ENCODE measurements at places on chromosomes 2 and 18.

GRCh38 chr2:146579147-146579930 is 1265.5 kb upstream of the ACVR2A start:
- DNase-seq = no peak

DNA sequence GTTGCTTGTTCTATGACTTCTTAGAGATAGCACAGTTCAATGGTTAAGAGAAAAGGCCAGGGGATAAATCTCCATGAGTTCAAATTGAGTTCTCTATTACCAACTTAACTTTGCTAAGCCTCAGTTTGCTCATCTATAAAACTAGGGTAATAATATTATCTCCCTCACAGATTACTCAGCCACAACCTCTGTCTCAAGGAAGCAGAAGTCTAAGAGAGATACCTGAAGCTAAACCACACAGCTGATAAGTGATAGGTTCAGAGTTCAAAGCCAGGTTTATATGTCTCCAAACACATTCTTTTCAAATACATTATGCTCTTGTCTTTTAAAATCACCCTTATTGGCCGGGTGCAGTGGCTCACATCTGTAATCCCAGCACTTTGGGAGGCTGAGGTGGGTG is 287.7 kb downstream of the NBAS start:
- DNase-seq = no peak

DNA sequence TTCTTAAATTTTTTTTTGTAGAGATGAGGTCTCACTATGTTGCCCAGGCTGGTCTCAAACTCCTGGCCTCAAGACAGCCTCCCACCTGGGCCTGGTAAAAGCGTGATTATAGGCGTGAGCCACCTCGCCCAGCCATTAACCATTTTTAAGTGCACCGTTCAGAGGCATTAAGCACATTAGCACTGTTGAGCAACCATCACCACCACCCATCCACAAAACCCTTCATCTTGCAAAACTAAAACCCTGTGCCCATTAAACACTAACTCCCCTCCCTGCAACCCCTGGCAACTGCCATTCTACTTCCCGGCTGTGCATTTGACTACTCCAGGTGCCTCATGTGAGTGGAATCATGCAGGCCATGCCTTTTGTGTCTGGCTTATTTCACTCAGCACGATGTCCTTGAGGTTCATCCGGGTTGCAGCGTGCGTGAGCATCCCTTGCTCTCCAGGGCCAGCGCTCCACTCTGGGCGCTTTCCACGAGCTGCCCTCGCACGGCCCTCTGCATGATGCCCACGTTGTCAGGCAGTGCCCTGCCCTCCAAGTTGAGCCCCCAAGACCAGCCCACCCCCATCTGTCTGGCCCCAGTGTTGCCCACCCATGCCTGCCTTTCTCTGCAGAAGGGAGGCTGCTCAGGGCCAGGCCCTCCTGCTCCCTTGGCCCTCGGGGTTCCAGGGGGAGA is 63.0 kb upstream of the GLI2 start:
- DNase-seq = no peak

GRCh38 chr18:79847606-79848293 is 50.0 kb downstream of the KCNG2 start:
- DNase-seq = no peak

DNA sequence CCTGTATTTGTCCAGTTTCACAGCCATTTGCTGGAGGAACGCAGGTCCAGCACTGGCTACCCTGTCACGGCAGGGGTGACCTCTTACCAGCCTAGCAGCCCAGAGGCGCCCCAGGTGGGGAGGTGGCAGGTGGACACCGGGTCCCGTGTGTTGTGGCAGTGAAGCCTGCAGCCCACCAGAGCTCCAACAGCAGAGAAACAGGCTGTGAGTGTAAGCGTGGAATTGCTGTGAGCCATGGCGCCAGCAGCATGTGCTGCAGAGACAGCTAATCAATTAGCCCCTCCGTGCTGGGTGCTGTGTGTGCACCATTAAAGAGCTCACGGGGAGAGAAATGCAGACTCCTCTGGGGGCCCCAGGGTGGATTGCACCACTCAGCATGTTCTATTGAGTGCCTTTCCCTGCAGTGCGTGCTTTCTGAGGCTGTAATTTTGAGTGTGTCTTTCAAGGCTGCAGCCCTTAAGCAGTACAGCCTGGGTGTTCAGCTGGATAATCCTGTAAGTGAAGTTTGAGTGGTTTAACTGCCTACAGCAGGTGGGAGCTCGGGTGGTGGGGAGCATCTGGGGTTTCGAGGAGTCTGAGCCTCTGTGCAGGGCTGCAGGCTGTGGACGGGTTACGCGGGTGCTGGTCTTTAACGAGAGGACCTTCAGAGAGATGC is 15.9 kb downstream of the RTP5 start:
- DNase-seq = no peak

DNA sequence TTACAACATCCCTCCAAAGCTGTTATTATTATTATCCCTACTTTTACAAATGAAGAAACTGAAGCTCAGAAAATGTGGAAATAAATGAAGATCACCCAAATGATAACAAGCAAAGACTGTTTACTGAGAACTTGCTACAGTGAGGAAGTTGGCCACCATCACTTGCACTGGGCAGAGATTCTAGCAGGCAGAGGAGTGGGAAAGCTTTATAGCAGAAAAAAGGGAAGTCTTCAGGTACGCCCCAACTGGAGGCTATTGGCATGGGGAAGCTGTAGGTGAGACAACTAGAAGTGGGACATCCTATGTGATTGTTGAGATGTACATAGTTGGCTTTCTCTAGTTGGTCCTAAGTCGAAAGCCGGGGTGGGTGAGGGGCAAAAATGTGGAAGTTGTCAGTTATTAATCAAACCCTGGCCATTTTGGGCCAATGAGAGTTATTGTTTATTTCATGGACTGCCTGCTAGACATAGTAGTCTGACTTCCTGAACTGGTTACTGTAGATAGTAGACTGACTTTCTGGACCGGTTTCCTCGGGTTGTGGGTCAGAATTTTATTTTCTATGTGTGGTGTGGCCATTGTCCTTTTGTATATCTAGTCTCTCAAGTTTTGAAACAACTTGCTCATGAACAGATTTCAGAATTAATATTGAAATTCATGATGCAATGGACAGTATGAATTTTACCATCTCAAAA is 40.2 kb upstream of the STAT4 start:
- DNase-seq = no peak

- no peak for DNase-seq
Observed at GRCh38 chr2:2146969-2147900, 183.8 kb downstream of the MYT1L start.

GRCh38 chr18:75360215-75360614 is 67.3 kb downstream of the SMIM21 start:
- no peak for DNase-seq

GRCh38 chr2:64489081-64489751 is 34.9 kb upstream of the AFTPH start:
- DNase-seq = no peak

GRCh38 chr2:125386074-125386473 is 1269.9 kb upstream of the GYPC start:
- no peak for DNase-seq

DNA sequence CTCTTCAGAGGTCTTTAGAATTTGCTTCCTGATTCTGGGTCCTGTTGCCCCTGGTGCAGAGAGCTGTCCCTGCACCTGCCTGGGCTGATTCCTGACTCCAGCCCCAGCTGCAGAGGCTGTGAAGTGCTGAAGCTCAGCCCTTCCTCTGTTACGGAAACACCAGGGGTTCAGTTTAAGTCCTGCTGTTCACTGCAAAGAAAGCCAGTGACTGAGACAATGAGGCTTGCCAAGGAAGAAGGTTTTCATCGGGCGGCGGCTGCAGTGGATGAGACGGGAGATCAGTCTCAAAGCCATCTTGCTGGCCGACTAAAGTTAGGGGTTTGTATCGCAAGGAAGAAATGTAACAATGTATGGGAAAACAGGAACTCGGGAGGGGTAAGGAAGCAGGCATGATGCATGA is 142.4 kb upstream of the ZNF236 start:
- no peak for DNase-seq

- peak; percentile 13 for DNase-seq
Observed at GRCh38 chr2:113137827-113138226, 10.4 kb downstream of the IL1RN start.

DNA sequence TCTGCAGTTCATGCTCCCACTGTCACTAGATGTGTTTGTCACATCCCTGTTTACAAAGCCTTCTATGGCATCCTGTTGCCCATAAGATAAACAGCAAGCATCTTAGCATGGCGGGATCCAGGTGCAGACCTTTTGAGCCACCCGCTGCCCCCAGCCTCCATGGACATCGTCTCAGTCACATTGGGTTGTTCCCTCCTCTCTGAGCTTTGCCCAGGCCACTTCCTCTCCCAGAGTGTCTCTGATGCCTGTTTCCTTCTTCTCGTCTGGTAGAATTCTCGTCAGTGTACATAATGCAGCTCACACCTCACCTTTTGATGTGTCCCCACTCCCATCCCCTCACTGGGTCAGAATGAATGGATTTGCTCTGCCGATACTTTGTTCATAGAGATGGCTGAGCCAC is 239.0 kb upstream of the APCDD1 start:
- no peak for DNase-seq

DNA sequence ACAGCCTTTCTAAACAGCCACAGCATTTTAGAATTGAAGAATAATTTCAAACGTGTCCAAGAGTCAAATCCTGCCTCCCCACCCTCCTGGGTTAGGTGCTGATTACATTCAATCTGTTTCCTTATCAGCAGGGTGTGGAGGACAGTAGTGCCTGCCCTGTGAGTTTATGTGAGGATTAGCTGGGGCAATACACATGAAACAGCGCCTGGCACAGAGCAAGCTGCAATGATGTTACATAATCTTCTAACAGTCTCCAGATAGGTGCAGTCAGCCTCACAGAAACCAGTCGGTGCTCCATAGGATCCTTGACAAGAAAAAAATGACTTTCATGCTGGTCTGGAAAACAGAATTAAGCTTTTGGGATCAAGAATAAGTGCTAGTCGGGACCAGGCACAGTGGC is 91.7 kb upstream of the ITGA6 start:
- no peak for DNase-seq

DNA sequence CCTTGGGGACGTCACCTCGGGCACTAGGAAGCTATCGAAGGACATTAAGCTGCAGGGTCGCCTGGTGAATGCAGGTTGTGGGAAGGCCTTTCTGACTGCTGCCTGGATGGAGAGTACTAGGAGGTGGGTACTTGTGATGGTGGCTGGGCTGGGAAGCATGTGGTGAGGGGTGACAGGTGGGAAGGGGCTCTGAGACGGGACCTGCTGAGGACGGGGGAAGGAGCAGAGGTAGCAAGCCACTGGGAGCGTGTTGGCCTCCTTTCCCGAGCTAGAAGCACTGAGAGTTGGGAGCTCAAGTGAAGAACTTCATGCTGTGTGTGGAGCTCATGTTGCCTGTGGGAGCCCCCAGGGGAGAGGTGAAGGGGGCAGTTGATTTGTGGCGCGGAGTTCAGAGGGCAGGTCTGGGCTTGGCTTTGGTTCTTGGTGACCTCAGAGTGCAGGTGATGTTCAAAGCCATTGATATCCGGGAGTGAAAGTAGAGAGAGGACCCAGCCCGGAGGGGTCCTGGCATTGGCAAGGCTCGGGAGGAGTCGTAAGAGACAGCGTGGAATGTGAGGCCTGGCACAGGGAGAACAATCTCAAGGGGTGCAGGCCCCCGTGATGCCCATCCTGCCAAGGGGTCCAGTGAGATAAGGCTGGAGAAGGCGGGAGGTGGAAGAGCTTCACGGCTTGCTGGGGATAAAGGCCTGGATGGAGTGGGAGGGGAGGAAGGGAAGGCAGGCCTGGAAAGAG is 13.2 kb downstream of the MROH2A start:
- DNase-seq = peak; percentile 37

- DNase-seq = no peak
Observed at GRCh38 chr2:74675090-74675489, 21.0 kb downstream of the SEMA4F start.

DNA sequence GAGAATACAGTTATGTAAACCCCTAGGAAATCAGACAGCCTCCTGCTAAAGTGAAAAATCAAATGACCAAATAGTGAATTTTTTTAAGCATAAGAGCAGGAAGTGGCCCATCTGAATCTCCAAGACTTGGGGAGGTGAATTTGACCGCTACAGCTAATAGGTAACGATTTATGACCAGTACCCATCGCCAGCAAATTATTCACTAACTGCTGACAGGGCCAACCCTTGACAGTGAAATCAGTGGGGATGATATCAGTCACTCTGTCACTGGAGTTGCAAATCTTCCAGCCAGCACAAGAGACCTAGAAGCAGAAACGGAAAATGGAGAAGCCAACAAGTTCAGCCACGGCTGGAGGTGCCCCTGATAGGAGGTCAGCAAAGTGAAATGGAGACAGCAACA is 164.3 kb upstream of the PIK3C3 start:
- DNase-seq = no peak

- DNase-seq = no peak
Observed at GRCh38 chr2:12506846-12507245, 209.9 kb upstream of the TRIB2 start.

DNA sequence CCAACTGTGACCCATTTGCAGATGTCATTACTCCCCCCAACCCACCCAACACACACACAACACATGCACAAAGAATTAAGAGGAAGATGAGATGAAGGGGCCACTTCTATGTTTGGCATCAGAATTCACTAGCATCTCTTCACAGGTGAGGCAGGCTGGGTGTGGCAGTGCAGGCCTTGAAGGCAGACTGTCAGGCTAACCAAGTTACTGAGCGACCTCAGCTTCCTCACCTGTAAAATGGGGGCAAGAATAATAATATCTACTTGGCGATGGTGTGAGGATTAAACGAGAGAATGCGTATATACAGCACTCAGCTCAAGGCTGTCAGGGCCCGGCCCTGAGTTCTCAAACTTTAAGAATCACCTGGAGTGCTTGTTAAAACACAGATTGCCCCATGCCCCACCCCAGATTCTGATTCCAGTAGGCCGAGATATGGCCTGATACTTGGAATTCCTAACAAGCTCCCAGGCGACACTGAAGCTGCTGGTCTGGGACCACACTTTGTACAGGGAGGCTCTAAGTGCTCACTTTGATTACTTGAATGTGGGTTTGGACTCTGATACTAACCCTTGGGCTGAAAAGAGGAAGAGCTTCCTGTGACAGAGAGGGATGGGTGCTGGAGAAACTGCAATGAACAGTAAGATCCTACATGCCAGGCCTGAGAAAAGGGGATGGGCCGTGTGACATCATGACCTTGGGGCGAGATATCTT is 1.1 kb downstream of the ACTG2 start:
- no peak for DNase-seq

DNA sequence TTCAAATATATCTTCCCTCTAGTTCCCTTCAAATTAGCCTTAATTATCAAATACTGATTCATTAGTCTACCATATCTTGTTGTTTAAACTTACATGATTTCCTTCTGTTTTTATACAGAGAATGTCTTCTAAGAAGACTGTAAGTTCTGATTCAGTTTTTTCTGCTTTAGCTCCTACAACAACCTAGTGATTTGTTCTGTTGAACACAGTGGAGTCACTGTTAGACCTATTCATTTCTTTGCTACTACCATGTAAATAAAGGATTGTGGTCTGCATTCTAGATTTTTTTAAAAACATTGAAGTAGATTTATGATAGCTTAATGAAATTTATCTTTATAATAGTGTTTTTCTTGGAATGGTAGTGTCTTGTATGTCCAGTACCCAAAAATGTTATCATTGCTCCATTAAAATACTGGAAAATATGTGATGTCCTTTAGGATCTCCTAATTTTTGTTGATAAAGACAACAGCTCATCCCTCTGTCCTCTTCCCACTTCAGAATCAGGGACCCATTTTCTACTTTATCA is 146.4 kb downstream of the MBD5 start:
- no peak for DNase-seq

All from islet precursor cell (in vitro differentiated cells).